ENCODE measurements at places on chromosomes 16 and 17. TPM values are rescaled to one million over a fixed set of nuclear protein-coding genes. Genes with fewer than 3 reads are reported as not detected.
A peak's percentile ranks its signal among the peaks of the same experiment; 100 is the strongest.

The SP6 gene
- total RNA-seq, result 1.9 TPM

The TMEM98 gene
- 19.2 TPM for total RNA-seq

The GPS2 gene
- total RNA-seq, result 51.2 TPM

The STUB1 gene
- total RNA-seq, result 109 TPM

The SLC35B1 gene
- 44.5 TPM for total RNA-seq

The TK1 gene
- total RNA-seq, result 1.1 TPM

The CTRB1 gene
- 4.8 TPM for total RNA-seq

The KRTAP1-5 gene
- total RNA-seq, result not detected

The TBC1D3K gene
- total RNA-seq, result not detected

The CDRT15 gene
- not detected for total RNA-seq

The SLFN12L gene
- total RNA-seq, result 4.7 TPM

The TBC1D16 gene
- 111 TPM for total RNA-seq

The TMEM100 gene
- total RNA-seq, result 36.8 TPM

The MYH1 gene
- total RNA-seq, result 0.06 TPM

The SLC35G6 gene
- total RNA-seq, result not detected

DNA sequence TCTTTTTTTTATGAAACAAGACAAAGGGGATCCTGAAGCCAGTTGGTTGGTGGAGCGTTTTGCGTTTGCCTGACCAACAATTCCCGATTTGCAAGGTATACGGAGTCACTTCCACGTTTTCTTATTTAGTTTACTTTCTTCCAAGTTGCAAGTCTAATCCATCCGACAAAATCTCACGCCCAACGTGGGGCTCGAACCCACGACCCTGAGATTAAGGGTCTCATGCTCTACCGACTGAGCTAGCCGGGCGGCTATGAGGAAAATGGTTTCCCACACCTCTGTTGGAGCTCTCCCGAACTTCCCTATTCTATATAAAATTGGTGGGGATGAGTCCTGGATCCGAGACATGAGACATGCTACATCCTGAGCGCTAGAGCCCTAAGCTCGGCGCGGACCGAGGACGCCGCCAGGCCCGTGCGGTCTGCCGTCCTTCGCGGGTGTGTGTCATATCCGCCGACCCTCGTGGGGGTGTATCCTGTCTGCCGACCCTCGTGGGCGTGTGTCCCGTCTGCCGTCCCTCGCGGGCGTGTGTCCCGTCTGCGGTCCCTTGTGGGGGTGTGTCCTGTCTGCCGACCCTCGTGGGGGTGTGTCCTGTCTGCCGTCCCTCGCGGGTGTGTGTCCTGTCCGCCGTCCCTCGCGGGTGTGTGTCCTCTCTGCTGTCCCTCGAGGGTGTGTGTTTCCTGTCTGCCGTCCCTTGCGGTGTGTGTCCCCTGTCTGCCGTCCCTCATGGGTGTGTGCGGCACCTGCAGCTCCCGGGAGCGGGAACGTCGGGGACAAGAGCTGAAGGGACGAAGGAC lies 22.6 kb downstream of the ZNF213 start:
- DNase-seq, result no peak

- DNase-seq, result no peak
These were observed 1.4 kb downstream of the HAGHL start for GRCh38 chr16:728131-728889.

DNA sequence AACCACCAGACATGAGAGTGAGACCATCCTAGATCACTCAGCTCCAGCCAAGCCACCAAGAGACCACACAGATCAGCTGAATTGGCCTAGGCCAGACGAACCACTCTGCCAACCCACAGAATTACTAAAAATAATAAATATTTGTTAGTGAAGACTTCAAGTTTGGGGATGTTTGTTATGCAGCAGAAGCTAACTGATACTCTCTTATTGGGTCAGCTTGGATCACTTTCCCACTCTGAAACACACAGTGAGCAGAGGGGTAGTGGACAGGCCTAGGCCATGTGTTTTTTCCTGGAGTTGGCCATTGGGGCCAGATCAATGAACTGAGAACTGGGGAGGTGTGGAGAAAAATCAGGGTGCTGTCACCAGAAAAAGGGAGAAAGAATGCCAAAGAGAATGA lies 15.6 kb upstream of the ITPRIPL2 start:
- peak; percentile 9 for DNase-seq

- no peak for DNase-seq
These were observed 323.0 kb downstream of the C16orf95 start for GRCh38 chr16:86994215-86994614.

DNA sequence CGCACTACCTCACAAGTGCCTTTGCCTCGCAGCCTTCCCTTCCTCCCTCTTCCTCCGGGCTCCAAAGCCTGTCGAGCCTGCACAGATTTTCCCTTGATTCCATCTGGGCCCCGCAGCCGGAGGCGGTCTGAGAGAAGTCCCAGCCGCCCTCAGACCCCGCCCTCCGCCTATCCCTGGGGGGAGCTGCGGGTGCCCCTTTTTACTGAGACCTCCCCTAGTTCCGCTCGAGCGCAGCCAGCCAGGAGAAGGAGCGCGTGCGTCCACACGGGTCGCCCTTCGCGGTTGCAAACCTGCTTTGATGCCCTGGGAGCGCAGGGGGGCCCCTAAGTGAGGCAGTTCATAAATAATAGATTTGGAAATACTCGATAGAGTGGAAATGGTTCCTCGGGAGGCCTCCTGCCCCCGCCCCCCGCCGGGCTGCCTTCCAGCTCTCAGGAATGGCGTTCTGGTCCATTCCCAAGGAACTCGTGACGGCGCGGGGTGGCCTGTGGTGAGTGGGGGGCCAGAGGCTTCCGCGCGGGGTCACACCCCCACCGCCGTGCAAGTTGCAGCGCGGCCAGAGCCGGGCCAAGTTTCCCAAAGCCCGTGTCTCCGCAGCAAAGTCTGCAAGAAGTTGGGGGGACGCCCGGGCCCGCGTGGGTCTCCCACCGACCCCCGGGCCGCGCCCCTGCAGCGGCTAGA lies 610 bp downstream of the C16orf74 start:
- DNase-seq, result no peak

DNA sequence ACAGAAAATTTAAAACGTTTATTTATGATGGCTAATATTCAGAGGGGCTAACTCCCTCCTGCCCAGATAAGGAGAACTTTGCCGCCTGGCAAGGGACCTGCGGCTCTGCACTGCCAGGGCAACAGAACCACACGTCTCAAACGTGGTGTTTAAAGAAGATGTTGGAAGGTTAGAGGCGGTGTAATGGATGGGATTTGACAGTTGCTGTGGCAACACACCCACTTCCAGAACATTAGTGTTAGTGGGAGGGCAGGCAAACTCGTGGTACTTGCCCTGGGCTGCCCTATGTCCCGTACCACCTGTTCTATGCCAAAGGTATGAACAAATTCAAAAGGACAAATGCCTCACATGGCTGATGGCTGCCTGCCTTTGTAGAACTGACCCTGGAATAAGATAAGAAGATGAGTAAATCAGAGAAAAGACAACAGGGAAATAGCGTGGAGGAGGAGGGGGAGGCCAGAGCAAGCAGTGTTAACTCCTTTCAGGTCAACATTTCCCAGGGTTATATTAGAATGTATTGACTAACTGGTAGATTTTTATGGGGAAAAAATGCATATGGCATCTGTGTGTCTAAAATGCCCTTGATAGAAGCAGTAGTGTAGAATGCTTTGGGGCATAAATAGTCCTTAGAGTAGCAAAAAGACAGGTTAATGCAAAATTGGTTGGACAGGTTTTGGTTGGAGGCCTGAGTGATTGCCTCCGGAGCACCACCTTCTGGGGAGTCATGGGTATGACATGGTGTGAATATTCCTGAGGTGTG lies 30.8 kb downstream of the HLF start:
- no peak for DNase-seq

GRCh38 chr16:81616321-81617020 lies 162.6 kb upstream of the PLCG2 start:
- DNase-seq, result no peak

- peak; percentile 77 for DNase-seq
These were observed 48.0 kb upstream of the ZFHX3 start for GRCh38 chr16:73095885-73096421.

DNA sequence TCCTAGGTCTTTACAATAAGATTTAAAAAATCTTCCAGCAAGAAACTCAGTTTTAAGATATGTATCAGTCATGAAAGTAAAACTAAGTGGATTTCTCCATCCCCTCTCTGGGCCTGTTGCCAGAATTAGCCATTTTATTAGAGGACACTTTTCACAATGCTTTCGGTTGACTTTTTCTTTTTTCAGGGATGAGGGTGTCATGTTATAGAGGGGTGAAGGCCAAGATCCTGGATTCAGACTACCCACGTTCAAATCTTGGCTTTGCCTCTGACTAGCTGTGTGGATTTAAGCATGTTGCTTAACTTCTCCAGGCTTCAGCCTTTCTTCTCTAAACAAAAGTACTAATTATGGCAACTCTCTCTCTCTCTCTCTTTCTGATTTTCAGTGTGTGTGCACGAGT lies 111.7 kb upstream of the COX10 start:
- DNase-seq, result no peak

DNA sequence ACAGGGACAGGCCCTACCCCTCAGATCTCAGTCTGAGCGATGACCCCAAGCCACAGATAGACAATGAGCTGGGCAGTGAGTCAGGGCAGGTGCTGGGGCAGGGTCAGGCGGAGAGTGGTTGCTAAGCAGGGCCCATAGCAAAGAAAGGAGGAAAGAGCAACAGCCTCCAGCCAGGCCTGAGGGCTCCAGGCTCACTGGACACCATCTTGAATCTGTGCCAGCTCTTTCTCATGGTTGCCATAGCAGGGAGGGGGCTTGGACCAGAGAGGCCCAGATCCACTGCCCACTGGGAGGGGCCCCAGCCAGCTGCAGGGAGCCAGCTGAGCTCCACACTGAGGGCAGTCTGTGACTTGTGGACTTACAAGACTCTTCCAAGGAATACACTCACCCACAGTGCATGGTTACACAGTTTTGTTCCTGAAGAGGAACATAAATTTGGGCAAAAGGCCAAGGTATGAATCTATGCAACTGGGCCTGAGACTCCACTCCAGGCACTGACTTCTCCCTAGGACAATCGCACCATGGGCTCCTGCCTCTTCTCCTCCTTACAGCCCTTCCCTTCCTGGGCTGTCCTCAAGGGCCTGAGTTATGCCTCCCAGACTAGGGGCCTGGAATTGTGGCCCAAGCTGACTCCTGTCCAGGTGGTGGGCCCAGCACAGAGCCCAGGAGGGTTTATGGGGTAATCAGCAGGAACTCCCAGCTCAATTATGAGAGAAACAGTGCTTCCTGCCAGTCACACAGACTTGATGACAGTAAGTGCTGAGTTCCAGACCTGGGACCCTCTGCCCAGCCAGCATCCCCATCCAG lies 59.9 kb downstream of the BEAN1 start:
- peak; percentile 83 for DNase-seq

- DNase-seq, result no peak
These were observed 386.0 kb downstream of the SOX9 start for GRCh38 chr17:72506773-72507172.

- DNase-seq, result no peak
These were observed 70.4 kb downstream of the KSR1 start for GRCh38 chr17:27526604-27527002.

- DNase-seq, result peak; percentile 83
These were observed 22.3 kb upstream of the SMPD3 start for GRCh38 chr16:68470461-68471150.

GRCh38 chr17:67884741-67885140 lies 59.4 kb downstream of the BPTF start:
- no peak for DNase-seq

GRCh38 chr16:21646721-21647561 lies 5.5 kb downstream of the IGSF6 start:
- no peak for DNase-seq
